Bronchial epithelial cell (primary cell): ENCODE measurements at places on chromosomes 16 and 17.

DNA sequence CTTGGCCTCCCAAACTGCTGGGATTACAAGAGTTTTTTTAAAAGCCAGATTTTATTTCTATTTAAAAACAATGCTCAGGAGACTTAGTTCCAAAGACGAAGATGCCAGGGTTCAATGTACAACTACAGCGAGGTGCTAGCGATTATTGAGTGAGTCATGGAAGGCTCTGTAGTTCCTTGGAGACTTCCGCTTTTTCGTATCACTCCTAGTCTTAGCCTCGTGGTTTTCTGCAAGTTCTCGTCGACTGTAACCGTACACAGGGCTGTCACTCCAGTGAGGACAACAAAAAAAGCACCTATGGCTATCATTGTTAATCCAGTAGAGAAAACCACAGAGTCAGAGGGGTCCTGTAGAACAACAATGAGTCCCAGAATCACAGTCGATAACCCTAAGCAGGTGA, 22.7 kb upstream of the ZC3H7A start:
- no peak for DNase-seq

DNA sequence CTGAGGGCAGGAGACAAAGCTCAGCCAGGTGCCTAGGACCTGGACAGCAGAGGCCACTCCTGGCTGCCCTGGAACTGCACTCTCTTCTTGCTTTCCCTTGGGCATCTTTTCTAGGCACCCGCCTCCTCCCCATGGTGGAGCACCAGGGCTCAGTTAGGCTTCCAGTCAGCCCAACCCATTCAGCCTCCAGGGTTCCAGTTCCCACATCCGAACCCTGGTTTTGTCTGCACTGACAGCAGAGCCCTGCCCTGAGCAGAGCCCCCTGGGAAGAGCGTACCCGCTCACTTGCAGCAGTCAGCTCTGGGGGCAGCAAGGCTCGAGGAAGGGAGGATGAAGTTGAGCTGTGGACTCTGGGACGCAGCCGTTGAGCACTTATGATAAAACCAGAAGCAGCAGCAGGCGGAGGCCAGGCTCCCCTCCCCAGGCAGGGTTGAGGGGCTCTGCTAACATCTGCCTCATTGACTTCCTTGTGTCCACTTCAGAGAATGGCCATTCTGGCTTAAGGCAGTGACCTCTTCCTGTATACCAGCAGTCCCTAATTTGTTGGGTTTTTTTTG, 213.2 kb downstream of the NTN1 start:
- no peak for DNase-seq

DNA sequence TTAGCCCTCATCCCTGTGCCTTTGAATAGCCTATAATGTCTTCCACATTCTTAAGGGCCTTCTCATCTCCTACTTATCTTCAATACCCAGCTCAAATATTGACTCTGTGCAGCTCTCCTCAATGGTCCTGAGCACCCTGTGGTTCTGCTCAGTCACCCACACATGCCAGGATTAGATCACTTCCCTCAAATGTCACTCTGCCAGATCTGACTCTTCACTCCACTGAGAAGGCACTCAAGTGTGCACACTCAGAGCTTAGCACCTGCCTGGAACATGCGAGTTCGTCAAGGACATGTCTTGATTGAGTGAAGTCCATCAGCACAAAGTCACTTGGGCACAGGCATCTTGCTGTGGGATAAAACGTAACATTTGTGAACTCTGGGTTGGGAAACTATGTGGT, 404.8 kb downstream of the CDH13 start:
- peak; percentile 13 for DNase-seq

- no peak for DNase-seq
These were observed 94.3 kb downstream of the C17orf67 start for GRCh38 chr17:56739376-56739775.

- peak; percentile 68 for DNase-seq
These were observed 52.8 kb downstream of the TOM1L2 start for GRCh38 chr17:17919169-17920107.

GRCh38 chr17:59725691-59726090, 18.2 kb downstream of the VMP1 start:
- DNase-seq, result peak; percentile 46

- DNase-seq, result peak; percentile 100
These were observed 603 bp upstream of the TMEM95 start for GRCh38 chr17:7354262-7354843.

- DNase-seq, result peak; percentile 46
These were observed 6.7 kb upstream of the TOB1 start for GRCh38 chr17:50872710-50873424.

DNA sequence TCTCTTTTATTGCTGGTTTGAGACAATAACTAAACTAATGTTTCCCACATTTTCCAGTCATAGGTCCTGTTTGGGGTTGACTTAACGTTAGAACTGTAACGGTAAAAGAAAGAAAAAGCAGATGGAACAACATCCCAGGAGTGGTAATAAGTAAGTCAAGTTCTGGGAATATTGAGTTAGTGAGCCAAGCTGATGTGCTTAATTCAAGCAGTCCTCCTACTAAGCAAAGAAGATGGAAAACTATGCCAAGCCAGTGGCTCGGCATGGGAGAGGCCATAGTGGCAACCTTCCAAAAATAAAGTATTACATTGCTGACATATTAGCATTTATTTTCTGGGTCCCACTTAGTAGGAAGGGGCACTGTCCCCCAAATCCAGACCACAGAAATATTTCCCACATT, 161.7 kb upstream of the CDH5 start:
- DNase-seq, result no peak

GRCh38 chr17:56866496-56866895, 32.5 kb downstream of the DGKE start:
- no peak for DNase-seq

DNA sequence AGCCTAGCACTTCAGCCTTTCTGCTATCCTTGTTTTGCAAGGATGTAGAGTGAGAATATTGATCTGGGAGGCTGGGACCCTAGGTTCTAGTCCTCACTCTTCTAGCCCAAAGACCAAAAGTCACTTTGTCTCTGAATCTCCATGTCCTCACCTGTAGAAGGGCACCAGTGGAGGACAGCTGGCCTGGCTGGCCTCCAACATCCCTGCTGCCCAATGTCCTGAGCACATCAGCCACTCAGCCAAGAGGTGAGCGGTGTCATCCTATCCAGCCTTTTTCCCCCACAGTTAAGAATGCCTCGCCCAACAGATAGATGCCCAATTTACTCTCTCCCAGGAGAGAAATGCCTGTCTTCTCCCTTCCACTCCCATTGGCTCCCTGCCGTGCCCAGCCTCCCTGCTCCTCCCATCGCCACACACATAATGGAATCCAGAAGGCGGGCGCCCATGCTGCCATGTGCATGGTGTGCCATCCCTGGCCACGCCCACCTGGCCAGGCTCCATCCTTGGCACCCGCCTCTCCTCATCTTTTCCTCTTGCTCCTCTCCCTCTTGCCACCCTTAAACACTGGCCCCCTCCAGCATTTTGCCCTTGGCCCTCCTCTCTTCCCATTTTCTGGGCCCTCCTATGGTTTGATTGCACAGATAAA, 157.3 kb upstream of the SDK2 start:
- DNase-seq, result no peak

GRCh38 chr17:57234061-57234738, 22.1 kb upstream of the MSI2 start:
- DNase-seq, result no peak

- peak; percentile 39 for DNase-seq
These were observed 6.7 kb downstream of the RUNDC3A start for GRCh38 chr17:44314869-44315661.

GRCh38 chr17:9928601-9929333, 23.7 kb upstream of the RCVRN start:
- peak; percentile 56 for DNase-seq

GRCh38 chr16:88435437-88436355, 17.4 kb upstream of the ZFPM1 start:
- DNase-seq, result no peak

- DNase-seq, result no peak
These were observed 89.1 kb downstream of the CDH13 start for GRCh38 chr16:82715833-82716232.

- DNase-seq, result no peak
These were observed 388.0 kb upstream of the TNRC6C start for GRCh38 chr17:77570565-77570898.

DNA sequence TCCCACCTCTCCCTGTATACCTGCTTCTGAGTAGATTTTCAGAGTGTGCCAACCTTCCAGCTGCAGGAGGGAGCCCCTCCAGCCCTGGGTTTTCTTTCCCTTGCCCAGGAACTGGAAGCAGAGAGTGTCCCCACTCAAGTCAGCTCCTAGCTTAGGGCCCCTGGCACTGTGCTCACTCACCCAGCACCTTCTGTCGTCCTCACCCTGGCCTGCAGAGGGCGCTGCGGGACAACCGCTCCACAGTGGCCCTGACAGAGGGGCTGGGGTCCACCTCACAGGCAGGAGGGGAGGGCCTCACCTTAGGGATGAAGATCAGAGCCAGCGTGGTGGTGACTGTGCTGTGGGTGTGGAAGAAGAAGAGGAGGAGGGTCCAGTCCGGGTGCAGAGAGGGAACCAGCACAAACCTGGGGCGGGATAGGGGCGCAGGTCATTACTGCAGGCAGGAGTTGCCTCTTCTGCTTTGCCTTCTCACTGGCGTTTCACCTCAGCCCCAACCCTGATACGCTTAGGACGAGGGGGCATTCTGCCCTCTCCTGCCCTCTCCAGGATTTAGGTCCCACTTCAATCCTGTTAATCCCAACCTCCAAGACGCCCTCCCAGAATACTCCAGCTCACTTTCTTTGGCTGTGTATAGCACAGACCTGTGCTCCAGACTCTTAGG, 10.0 kb downstream of the GPR179 start:
- DNase-seq, result no peak

DNA sequence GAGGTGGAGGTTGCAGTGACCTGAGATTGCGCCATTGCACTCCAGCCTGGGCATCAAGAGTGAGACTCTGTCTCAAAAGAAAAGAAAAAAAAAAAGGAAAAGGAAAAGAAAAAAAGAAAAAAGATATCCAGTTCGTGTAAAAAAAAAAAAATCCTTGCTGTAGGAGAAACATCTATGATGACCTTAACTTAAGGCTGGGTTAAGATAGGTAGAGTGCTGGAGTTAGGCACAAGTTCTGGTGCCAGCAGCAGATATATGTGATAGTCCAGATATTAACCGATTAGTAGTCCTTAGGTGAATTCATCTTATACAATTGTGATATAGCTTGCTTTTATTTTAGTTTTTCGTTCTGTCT, 17.2 kb downstream of the PSMD11 start:
- no peak for DNase-seq

GRCh38 chr17:50148226-50149090, 2.0 kb downstream of the PPP1R9B start:
- peak; percentile 84 for DNase-seq

DNA sequence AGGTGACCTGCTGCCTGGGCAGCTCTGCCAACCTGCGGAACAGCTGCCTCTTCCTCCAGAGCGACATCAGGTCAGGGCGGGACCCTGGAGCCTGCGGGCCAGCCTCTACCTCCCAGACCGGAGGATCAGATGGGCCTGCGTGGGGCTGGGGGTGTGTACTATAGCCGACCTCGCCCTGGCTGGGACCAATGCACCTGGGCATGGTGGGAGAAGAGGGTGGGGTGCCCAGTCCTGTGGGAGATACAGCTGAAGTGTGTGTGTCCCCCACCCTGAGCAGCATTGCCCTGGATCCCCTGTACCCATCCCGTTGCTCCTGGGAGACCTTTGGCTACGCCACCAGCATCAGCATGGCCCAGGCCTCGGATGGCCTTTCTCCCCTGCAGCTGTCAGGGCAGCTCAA, 19.3 kb downstream of the CASKIN2 start:
- no peak for DNase-seq

- peak; percentile 27 for DNase-seq
These were observed 55.8 kb upstream of the GSE1 start for GRCh38 chr16:85557083-85557970.

GRCh38 chr16:87367529-87367928, 16.0 kb downstream of the FBXO31 start:
- no peak for DNase-seq

DNA sequence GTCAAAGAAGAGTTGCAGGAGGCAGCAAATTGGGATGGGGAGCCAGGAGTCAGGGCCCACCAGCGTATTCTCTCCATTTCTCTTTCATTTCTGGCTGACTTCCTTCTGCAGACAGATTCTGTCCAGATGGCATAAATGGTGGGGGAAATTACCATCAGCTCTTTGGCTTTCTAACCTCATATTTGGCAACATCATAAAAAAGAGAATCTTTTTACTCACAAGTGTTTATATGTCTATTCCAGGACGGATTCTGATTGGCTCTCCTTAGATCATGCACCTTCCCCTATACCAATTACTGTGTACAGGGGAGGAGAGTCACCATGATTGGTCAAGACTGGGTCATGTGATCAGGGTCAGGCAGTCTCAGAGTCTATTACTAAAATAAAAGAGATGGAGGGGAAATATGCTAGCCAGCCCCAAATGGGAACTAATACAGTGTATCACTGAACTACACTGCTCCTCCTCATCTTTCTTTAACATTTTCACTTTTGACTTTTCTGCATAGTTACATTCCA, 537.1 kb upstream of the EEF2KMT start:
- DNase-seq, result no peak

DNA sequence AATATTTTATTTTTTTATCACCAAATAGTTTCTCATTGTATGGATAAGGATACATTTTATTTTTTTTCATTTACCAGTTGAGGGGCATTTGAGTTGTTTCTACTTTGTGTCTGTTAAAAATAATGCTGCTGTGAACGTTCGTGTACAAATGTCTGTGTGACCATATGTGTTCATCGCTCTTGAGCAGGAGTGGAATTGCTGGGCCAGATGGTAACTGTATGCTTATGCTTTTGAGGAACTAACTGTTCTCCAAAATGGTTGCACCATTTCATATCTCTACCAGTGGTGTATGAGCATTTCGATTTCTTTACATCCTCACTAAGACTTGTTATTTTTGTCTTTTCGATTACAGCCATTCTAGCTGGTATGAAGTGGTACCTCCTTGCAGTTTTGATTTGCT, 212.5 kb upstream of the N4BP1 start:
- no peak for DNase-seq

DNA sequence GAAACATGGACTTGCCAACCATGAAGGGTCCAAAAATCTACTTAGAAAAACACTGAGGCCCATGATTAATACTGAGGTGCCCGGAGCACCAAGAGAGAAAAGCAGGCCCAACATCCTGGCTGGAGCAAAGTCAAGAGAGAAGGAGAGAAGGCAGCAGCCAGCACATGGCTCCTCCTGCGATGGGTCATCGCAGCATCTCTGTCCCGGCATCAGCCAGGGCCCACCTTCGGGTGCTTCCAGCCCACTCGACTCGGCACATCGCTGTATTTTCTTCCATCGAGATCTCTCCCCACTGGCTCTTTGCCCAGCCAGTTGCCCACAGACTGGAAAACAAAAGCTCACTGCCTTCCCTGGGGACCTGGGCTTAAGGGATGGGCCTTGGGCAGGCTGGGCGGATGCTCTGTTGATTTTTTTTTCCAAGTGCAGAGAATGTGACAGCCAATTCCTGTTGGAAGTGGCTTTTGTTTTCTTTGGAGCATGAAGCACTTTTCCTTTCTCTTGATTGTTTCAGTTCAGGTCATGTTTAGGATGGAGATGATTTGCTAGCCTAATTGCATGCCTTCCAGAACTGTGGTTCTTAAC, 58.1 kb downstream of the CYB5B start:
- no peak for DNase-seq
